BE2C (cell line): ENCODE measurements at places on chromosomes 7 and 10.

DNA sequence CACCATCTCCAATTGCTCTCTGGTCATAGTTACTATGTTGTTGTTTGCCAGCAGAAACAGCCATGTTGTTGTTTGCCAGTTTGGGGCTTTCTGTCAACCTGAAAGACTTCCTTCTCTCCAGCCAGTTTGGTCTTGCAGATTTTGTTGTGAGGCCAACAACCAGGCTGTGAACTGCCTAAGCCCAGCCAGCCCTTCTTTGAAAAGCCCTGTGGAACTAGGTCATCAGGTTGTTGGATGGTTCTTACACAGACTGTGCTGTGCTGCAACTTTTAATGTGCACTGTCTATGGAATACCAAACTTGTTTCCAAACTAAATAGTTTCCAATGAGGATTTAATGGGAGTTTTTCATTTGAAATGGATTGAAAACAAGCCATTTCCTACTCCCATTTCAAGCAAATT, 592.7 kb upstream of the GALNT17 start:
- no peak for DNase-seq

DNA sequence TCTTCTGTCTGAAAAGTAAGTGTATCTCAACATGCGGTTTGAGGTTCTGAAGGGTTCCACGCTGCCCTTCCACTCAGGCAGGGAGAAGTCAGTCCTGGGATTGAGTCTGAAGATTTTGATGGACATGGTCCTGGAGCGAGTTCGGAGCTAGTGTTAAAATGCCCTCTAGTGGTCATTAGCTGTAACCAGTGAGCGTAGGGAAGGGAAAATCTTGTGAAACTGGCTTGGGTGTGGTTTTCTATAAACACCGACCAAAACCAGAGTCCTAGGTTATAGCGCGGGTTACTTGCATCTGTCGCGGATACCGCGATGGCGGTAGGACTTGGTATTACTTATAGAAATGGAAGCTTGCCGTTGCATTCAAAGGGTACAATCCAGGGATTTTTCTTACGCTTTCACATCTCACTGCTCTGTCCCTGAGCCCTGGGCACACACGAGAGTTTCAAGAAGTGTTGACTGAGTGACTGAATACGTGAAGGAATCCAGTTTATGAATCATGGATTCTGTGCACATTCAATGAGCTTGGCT, 348.2 kb upstream of the C7orf33 start:
- peak; percentile 27 for DNase-seq

DNA sequence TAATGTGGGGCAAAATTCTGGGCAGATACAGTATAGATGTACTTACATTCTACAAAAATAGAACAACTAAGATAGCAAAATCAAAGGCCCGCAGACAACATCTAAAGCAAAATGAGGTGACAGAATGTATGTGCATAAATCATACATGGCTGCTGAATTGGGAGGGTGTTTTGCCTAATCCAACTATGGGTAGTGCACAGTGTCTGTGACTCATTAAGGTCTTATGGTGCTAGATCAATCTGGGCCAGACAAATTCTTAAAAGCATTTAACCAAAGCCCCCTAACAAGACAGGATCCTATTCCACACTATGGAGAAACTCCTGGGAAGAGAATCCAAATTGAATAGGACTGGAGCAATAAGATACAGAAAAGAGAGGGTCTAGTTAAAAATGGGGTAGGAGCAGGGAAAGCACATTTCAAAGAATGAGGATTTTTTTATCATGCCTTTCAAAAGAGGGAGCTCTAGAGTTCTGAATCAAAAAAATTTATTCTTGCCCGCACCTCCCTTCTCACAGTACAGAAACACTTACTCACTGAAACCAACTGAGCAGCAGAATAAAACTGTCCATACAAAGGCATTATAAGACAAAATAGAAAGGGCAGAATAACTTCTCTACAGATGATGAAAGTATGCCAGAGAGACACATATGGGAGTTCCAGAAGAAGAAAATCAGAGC, 181.3 kb downstream of the RNLS start:
- DNase-seq: no peak

DNA sequence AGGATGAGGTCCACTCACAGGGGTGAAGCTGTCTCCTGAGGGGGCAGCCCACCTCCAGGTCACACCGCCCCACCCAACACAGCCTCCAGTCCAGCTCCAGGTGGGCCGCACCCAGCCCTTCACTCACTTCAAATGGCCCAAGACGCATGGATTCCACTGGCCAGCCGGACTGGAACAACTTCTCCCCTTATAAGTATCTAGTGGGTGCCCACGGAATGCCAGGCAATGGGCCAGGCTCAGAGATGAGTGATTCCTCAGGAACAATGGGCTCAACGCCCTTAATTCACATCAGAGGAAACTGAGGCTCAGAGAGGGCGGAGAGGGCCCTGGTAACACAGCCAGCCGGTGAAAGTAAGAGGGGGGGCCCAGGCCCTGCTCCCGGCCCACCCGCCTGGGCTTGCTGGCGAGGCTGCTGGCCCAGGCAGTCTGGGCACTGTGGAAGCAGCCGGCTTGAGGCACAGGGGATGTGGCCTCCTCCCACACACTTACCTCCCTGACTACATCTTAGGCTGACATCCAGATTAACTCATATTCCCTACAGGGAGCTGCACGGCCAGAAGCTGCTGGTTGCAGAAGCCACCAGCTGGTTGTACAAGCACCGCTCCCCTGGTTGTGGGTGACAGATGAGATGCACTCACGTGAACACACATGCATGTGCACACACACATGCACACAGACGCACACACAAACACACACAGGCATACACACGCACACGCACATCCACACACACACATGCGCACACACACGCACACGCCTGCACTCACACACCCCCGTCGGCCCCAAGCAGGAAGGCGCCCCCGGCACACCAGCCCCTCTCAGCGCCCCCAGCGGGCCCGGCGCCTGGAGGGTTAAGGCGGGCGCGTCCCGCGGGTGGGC, 1.0 kb upstream of the FAM20C start:
- no peak for DNase-seq

- DNase-seq: no peak
Observed at GRCh38 chr10:88651101-88651551, 13.1 kb upstream of the LIPF start.

- DNase-seq: no peak
Observed at GRCh38 chr7:48421357-48421756, 250.1 kb downstream of the ABCA13 start.

DNA sequence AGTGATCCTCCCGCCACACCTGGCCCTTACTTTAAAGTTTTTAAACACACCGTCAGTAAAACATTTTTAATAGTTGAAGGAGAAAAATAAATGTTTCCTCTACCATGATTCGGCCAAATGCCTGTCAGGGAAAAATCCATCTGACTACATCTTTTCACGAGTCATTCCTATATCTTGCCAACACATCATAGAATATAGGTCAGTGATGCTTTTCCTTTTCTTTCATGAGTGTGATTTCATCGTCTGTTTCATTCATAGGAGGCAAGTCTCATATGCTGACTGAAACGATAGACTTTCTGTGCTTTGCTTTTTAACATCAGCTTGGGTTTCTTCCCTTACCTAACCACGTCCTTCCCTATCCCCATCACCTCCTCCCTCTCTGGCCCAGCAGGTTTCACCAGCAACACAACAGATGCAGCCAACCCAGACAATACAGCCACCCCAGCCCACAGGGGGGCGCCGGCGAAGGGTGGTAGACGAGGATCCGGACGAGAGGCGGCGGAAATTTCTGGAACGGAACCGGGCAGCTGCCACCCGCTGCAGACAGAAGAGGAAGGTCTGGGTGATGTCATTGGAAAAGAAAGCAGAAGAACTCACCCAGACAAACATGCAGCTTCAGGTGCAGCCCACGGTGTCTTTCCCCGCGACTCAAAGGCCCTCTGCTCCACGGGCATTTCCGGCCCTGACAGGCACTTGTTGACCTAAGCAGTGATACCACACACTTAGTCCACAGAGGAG, 149.2 kb downstream of the TRIL start:
- no peak for DNase-seq

- no peak for DNase-seq
Observed at GRCh38 chr10:7474388-7474787, 63.6 kb upstream of the SFMBT2 start.

GRCh38 chr10:90816466-90816865, 41.4 kb downstream of the HTR7 start:
- DNase-seq: no peak

GRCh38 chr10:24716295-24716694, 7.4 kb downstream of the ARHGAP21 start:
- no peak for DNase-seq

DNA sequence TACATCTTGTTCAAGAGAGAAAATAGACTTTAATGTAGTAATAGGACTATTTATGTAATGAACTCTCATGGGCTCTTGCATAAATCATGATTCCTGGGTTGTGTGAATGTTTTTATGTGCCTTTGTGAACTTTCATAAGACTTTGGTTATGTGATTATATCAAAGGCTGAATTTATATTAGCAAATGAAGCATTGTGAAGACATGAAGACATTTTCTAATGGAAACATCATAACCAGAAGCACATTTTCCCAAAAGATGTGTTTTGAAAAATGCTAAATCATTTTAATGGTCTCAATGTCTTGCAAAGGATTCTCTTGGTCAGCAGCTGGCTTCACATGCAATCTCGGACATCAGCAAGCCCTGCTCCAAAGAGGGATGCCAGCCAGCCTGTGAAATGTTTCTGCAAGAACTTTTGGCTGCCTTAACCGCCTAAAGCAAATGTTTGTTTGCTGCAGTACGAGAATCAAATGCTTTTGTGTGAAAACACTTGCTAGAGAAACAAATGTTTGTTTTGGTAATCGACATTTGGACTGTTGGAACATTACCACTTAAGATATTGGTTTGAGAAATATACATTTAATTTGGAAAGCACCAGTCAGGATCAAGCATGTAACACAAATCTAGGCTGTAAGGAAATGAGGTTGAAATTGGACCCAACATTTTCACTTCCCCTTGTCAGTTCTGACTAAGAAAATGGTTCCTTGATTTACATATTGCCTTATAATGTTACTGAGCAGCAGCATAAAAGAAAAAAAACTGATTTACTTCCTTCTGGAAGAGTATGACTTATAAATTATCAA, 102.1 kb downstream of the RTKN2 start:
- no peak for DNase-seq

DNA sequence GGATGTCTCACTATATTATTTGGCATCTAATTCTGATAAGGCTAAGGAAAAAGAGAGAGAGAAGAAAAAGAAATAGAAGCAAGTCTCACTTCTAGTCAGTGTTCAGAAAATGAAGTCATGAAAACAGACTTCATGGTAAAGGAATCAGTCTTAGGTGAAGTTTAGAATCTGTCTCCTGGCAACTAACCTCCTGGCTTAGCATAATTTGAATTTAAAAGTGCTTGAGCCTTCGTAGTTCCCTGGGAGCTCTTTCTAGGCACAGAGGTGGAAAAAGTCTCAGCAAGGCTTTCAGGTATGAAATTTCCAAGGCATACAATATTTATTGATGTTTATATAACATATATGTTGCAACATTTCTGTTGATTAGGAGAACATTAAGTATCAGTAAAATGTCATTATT, 10.4 kb downstream of the CHRM2 start:
- no peak for DNase-seq

DNA sequence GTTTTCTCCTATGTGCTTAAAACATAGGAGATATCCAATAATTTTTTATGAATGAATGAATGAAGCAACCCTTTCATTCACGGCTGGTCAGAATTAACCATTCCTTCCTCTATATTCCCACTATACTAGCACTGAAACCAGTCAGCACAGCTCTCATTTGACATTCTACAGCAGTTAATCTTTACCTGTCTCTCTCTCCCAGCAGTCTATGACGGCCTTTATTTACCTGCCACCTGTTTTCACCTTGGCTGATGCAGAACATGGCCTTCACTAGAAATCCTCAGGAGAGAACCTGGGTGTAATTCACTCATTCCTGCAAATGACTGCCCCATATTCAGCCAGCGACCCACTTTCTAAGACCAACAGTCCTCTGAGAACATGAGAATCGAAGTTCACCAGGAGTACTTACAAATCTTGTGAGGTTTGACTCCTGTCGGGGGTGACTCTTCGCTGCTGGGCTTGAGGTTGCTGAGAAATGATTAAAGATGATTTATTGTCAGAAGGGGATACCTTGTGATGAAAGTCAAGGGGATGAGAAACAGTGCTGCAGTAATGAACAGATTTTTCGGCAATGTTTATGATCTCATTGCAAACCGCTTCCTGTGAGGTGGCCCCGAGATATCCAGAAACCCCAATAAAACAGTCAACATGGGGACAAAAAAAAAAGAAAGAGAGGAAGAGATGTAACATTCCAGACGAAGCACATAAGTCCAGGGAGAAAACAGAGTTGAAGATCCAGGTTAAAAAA, 30.9 kb upstream of the PDLIM1 start:
- DNase-seq: no peak

GRCh38 chr10:28253169-28253785, 49.6 kb downstream of the MPP7 start:
- no peak for DNase-seq

DNA sequence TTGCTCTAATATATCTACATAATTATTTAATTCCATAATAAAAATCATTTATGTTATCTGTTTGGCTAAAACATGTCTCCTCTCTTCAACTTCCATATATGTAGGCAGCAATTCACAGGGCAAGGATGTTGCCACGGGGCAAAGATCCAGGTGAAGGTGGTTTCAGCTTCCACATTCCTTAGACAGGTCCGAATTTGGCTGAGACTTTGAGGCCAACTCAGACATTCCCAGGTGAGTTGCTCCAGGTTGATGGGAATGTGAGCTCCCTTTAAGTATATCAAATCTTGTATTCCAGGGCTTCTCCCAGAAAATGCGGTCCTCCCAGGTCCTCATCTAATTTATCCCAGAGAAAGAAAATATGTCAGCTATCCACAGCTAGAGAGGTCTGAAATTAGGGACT, 15.1 kb upstream of the AOAH start:
- DNase-seq: no peak

GRCh38 chr7:43583424-43584194, 701 bp downstream of the STK17A start:
- DNase-seq: peak; percentile 77

DNA sequence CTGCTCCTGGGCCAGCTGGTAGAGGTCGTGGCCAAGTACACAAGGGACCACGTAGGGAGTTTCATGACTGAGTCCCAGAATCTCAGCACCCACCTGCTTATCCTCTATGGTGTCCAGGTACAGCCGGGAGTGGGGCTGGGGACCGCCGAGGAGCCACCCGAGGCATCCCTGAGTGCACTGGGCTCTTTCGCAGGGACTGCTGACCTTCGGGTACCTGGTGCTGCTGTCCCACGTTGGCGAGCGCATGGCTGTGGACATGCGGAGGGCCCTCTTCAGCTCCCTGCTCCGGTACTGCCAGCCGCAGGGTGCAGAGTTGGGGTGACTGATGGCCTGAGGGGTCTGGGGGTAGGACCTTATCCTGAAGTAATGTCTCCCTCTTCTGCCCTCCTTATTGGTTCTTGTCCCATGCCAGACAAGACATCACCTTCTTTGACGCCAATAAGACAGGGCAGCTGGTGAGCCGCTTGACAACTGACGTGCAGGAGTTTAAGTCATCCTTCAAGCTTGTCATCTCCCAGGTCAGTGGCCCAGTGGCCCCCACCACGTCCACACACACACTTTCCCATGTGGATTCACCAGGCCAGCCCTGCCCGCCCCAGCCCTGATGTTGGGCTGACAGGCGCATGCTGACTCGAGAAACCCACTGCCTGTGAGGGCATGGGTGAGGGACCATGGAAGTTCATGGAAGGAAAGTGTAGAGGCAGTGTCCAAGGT, 6.2 kb downstream of the ABCB8 start:
- DNase-seq: no peak
